ENCODE measurements at places on chromosomes 16 and 17. TPM values are rescaled to one million over a fixed set of nuclear protein-coding genes. Genes with fewer than 3 reads are reported as not detected.

Gene ADAD2
- total RNA-seq, result not detected

Gene KRTAP9-2
- not detected for total RNA-seq

Gene CES5A
- not detected for total RNA-seq

Gene GOT2
- total RNA-seq, result 49.0 TPM

Gene MSL1
- total RNA-seq, result 111 TPM

Gene NME3
- 61.2 TPM for total RNA-seq

Gene SLC5A10
- total RNA-seq, result not detected

Gene CLEC3A
- not detected for total RNA-seq

Gene KRTAP4-1
- total RNA-seq, result not detected

Gene SGF29
- 17.4 TPM for total RNA-seq

Gene TBC1D3E
- not detected for total RNA-seq

Gene MPV17L
- total RNA-seq, result not detected

Gene WDR45B
- total RNA-seq, result 97.7 TPM

Gene MYL4
- total RNA-seq, result 1,135 TPM

Gene MYH1
- 1.8 TPM for total RNA-seq

Gene TP53TG3D
- 2.1 TPM for total RNA-seq

Gene C16orf96
- total RNA-seq, result 0.11 TPM

Gene TK2
- total RNA-seq, result 18.9 TPM

Gene KREMEN2
- 17.8 TPM for total RNA-seq

Gene RNF112
- total RNA-seq, result 0.05 TPM

Gene ABCC12
- total RNA-seq, result 0.05 TPM

Gene ALOX12
- total RNA-seq, result not detected

Gene EVPLL
- total RNA-seq, result not detected

Gene CA7
- 3.4 TPM for total RNA-seq

Gene CEP295NL
- total RNA-seq, result 1.7 TPM

Gene USP36
- total RNA-seq, result 29.7 TPM

Gene ASGR1
- 0.13 TPM for total RNA-seq

Gene ADAMTS18
- 0.13 TPM for total RNA-seq

Gene LRRC75A
- 0.51 TPM for total RNA-seq

Gene HOXB1
- total RNA-seq, result not detected

Gene KRT33A
- total RNA-seq, result not detected

Gene DNAAF8
- 0.91 TPM for total RNA-seq

Gene CLCN7
- 70.7 TPM for total RNA-seq

Gene CDRT15L2
- not detected for total RNA-seq

Gene MEAK7
- 7.8 TPM for total RNA-seq
